NCI-H1092 (cell line): ENCODE measurements at places on chromosomes 12 and 14.

GRCh38 chr12:53289891-53290290 lies 5.5 kb upstream of the PFDN5 start:
- DNase-seq: no peak

DNA sequence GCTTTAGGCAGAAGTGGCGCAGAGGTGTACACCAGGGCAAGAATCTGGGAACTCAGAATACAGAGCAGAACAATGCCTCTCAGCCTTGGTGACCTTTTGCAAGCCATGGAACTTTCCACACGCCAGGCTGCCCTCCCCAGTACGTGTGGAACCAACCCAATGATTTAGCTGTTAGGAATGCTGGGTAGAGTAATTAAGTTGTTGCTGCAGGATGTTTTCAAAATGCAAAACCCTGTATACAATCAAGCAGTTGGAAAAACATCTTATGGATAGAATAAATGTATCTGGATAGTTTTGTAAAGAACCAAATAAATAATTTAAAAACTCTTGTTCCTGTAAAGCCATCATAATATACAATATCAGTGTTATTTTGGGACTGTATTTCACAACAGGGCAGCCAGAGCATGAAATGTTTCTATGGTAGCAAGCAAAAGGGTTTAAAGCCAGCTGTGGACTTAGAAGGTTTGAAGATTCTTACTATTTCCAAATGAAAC lies 19.4 kb downstream of the PPP1R36 start:
- no peak for DNase-seq

- no peak for DNase-seq
These were observed 17.7 kb upstream of the CCDC91 start for GRCh38 chr12:28172434-28173030.

- no peak for DNase-seq
These were observed 9.0 kb downstream of the CCDC85C start for GRCh38 chr14:99595034-99595433.
